ENCODE measurements at places on chromosomes 3 and 15.

GRCh38 chr15:45429941-45430792 lies 51.8 kb upstream of the GATM start:
- peak; percentile 20 for DNase-seq

DNA sequence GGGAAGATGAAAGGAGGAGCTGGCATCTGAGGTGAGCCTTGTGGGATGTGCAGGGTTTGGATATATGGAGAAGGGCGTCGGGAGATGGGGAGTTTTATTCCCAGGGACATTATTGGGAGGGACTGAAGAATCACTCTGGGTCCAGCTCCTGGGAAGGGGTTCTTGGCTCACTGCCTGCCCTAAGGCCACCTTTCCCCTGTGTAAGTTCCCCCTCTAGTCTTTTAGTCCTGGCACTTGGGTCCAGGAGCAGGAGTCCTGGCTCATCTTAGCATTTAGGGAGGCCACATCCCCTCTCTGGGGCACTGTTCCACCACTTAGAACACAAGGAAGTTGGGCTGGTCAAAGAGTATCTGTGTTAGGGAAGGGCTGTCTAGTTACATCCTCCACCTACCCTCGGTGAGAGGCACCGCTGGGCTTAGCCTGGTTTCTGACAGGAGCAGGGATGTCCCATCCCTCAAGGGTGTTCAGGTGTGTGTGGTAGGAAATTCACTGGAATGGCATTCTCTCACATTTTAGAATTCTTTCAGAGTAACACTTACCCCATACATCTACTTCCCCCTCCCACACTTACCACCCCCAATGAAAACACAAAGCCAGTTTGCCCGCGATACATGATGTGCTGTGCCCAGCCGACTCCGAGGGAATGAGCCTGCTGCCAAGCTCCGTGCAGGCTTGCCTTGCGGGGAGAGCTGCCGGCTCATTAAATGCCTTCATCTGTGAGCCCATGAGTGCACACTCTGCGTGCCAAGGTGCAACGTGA lies 86.7 kb downstream of the FAM43A start:
- DNase-seq = no peak

DNA sequence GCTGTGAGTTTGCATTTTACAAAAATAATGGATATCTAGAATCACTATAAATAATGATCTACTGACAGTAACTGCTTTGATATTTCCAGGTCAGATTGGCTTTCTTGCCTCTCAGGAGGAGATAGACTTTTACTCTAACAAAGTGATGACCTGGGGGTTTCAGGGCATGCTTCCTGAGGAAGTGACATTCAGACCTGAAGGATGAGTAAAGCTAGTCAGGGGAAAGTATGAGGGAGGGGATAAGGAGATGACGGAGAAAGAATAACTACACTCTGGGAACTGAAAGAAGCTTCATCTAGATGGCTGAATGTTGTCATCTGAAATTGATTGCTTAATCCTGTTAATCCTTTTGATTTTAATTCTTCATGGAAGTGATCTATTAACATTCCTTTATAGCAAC lies 32.2 kb downstream of the ARMC8 start:
- DNase-seq = no peak

DNA sequence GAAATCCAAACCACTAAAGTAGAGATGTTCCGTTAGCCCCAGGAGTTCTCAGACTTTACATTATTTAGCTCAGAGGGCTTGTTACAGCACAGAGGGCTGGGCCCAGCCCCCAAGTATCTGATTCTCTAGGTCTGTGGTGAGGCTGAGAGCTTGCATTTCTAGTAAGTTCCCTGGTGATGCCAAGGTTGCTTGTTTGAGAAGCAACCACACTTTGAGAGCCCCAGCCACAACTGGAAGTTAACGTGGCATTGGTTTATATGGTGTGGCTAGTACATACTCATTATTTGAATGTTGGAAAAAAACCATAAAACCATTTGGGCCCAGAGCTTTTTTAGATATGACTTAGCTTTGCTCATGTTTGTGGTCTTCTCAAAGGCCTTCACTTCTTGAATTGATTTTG lies 35.9 kb downstream of the PRR23E start:
- DNase-seq = no peak

- DNase-seq = no peak
Measured at GRCh38 chr3:60957541-60957940, 293.7 kb downstream of the FHIT start.

DNA sequence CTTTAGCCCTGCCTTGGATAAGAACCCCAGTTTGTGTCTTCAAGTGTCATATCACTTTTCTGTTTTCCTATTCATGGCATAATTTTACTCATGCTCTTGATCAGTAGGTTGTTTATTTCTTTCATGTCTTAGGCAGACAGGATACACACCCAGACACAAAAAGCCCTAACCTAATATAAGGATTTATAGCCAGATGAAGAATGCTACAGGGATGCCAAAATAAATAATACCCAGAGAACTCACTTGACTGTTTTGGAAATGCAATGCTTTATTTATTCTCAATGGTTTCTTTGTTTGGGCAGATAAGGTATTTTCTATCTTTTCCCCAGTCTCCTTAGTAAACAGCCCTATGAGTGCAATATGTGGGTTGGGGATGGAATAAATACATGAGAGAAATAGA lies 424.0 kb upstream of the PDZRN3 start:
- no peak for DNase-seq

DNA sequence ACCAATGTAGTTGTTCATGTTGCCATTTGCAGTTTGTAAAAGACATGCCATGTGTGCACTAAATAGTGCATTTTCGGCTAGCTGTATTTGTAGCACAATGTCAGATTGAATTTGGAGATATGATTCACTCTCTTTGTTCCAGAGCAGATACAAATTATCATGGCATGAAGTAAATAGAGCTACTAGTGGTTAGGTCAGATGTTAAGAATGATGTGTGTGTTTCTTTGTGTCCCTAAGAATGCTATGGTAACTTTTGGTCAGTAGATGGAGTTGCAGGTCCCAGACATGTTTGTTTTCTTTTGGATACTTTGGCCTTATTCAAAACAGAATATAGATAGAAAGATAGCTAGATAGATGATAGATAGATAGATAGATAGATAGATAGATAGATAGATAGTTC lies 595.8 kb downstream of the NLGN1 start:
- peak; percentile 7 for DNase-seq

- DNase-seq = no peak
Measured at GRCh38 chr15:76968306-76968705, 26.6 kb upstream of the PSTPIP1 start.

GRCh38 chr3:133570937-133571320 lies 2.6 kb upstream of the CDV3 start:
- no peak for DNase-seq

- DNase-seq = no peak
Measured at GRCh38 chr3:171797873-171798272, 12.4 kb downstream of the PLD1 start.

GRCh38 chr3:133467780-133468179 lies 67.9 kb downstream of the BFSP2 start:
- no peak for DNase-seq

- DNase-seq = no peak
Measured at GRCh38 chr15:62832231-62832630, 210.3 kb upstream of the TPM1 start.

DNA sequence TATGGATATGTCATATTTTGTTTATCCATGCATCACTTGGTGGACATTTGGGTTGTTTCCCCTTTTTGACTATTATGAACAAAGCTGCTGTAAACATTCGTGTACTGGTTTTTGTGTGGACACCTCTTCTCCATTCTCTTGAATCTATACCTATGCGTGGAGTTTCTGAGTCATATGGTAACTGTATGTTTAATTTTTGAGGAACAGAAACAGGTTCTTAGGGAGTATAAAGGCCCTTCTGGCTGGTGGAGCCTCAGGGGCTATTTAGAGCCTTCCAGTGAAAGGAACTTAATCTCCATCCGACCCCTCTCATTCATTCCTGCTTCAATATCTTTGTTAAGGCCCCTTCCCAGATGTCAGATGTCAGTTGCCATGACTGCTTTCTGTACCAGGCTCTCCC lies 14.1 kb upstream of the CTXND1 start:
- no peak for DNase-seq

DNA sequence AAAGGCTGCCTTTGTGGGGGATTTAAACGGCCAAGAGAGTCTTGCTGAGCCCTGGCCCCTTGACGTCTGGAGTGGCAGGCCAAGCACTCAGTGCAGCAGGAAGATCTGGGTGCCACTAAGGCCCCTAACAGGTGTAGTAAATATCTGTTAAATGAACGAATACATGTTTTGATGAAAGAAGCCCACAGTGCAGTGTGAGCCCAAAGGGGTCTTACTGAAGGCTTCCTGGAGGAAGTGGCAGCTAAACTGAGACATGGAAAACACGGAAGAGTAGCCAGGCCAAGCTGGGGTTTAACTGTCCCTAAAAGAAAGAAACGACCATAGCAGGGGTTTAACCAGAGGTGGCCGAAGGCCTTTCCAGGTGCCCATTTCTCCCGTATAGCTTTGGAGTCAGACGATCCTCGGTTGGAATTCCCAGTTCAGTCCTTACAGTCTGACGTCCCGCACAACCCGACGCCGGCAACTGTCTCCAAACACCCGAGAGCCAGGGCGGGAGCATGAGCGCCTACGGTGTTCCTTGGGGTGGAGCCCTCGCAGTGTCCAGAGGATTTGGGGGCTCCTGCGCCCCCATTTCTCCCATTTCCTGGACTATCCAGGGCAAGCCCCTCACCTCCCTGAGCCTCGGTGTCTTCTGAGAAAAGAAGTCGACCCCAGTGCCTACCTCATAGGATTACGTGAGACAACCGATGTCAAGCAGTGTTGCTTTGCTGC lies 910 bp upstream of the ABHD6 start:
- DNase-seq = no peak

GRCh38 chr3:54378184-54378583 lies 255.8 kb downstream of the CACNA2D3 start:
- no peak for DNase-seq

- no peak for DNase-seq
Measured at GRCh38 chr3:41746215-41746614, 215.7 kb downstream of the ULK4 start.

- no peak for DNase-seq
Measured at GRCh38 chr3:71513081-71513480, 70.4 kb downstream of the FOXP1 start.

DNA sequence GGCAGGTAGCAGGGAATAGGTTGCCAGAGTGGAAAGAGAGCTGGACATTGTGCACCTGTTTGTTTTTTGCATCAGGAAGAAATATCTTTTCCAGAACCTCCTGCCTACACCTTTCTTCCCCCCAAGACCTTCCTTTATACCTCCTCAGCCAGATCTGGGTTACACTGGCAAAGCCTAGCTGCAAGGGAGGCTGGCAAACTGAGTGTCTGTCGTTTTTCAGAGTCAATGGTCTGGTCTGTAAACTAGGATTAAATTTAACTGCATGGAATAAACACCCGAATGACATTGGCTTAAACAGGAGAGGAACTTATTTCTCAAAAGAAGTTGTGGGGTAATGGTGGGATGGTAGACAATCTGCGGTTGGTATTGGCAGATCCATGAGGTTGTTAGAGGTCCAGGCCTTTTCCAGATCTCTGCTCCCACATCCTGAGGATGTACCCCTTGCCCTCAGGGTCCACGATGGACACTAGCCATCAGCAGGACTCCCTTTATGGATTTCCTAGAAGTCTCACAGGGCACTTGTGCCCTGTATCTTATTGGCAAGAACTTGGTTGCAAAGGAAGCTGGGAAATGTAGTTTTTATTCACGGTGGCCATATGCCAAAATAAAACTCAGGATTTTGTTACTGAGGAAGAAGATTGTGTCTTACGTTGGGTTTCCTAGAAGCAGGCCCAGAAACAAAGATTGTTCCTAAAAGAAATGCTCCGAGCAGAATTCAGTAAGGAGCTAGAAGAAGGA lies 3.2 kb upstream of the RARRES1 start:
- DNase-seq = no peak

DNA sequence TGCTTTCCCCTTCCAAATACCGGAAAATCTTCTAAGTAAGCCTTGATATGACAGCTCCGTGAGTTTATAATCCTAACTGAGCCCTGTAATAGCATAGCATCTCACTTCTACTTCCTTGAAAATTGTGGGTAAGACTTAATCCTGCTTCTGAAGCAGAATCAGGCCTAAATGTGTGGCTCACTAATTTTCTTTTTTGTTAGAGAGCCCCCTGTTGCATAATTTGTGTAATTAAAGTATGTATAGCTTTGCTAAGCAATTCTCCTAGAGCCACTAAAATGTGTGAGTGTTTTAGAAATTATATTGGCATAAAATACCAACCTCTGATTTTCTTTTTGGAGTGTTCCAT lies 304.4 kb downstream of the FGF12 start:
- DNase-seq = no peak

- DNase-seq = no peak
Measured at GRCh38 chr15:48500595-48500994, 144.9 kb downstream of the FBN1 start.

- no peak for DNase-seq
Measured at GRCh38 chr3:118587847-118588246, 446.8 kb downstream of the IGSF11 start.

DNA sequence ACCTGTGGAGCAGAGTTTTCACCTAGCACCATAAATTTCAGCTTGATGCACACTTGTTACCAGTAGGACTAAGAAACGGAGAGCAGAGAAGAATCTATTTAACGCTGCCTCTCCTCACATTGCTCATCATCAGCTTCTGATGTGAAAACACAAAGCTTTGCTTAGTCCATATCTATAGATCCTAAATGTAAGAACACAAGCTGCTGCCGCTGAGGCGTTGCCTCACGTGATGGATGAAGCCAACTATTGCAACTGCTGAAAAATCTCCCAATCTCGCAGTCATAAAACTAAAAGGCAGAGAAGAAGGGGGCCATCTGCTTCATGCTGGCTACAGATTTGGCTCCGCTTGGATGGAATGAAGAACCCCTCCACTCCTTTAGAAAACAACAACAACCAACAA lies 42.7 kb downstream of the CADPS start:
- DNase-seq = no peak

GRCh38 chr3:107441617-107442016 lies 64.4 kb downstream of the CCDC54 start:
- no peak for DNase-seq

DNA sequence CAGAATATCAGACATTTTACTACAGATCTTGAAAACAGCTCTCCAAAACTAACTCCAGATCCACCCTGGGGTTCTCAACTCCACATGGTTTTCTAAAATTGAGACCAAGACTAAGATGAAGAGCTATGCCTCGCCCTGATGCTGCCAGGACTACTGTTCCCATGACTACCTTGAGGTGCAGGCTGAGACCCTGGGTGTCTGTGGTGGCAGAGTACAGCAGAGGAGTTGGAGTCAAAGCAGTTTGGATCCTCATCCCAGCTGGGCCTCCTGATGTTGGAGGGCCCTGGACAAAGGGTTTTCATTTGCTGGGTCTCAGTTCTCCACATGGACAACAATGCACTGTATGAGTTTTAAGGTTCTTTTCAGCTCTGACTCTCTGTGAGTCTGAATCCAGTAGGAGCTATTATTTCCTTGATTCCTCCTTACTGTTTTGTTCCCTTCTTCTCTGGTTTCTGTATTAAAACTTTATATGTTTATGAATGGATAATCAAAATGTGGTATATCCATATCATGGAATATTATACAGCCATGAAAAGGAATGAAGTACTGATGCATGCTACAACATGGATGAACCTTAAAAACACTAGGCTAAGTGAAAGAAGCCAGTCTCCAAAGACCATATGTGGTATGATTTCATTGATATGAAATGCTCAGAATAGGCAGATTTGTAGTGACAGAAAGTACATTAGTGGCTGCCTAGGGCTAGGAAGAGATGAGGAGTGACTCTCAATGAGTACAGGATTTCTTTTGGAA lies 93.0 kb downstream of the CPN2 start:
- no peak for DNase-seq
